ENCODE measurements at places on chromosomes 4 and X.

DNA sequence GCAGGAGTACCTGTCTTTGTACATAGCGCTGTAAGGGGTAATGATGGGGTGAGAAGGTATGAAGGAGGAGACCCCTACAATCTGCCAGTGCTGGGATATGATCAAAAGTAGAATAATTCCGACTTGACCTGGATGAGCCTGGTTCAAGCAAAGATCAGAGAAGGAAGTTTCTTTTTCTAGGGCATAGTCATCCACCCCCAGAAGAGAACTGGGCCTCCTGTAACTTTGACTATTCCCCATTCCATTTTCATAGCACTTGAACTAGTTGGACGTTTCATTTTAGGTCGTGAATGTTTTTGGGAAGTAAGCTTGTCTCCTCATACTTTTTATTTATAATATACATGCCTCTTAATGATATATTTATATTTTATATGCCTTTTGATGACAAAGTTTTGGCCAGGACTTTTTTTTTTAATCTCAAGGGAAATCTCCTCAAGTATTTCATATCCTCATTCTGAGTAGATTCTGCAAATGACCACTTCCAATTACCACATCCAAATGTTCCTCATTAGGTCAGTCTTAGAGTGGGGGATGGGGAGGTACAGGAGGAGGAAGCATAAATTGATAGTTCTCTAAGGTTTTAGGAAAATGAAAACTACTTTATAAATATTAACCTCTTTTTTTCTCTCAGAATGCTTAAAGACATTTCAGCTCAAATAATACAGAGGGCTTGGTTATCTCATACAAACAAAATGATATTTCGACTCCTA lies 3.5 kb downstream of the CXorf58 start:
- no peak for DNase-seq

DNA sequence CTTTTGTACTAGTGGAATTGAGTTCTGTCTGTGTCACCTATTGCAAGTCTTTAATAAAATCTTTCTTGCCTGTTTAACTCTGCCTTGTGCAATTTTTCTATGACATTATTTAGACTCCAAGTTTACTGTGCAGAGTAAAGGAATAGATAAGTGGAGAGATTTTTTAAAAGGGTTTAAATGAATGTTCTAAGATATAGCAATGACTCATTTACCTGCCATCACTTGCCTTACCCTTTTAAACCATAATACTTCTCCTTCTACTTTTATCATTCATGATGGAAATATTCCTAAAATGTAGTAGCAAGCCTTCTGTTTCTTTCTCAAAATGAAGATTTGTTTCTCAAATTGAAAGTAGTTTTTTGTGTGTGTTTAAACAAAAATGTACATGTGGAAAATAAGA lies 782.8 kb upstream of the MAGEB2 start:
- no peak for DNase-seq

DNA sequence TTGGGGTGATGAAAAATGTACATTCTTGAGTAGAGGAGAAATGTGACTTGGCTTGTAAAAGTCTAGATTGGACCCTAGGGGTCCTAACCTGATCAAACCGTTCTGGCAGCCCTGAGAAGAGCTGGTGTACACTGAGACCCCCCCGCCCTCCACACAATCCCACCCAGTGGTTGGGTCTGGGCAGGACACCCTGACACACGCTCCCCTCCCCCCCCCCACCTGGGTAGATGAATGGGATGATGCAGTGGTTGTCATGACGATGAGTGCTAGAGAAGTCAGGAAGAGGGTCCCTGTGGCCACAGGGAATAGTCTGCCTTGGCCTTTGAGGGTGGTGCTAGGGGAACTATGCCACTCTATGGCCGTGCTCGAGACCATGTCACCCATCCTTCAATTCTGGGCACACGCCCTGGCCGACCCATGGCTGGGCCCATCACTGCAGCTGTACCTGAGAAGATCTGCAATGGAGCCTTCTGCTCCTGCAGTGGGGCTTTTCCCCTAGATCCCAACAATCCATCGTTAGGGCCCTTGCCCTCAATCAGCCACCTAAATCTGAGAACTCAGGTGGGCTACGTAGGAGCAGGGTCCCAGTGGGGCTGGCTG lies 4.4 kb downstream of the CDK16 start:
- no peak for DNase-seq

DNA sequence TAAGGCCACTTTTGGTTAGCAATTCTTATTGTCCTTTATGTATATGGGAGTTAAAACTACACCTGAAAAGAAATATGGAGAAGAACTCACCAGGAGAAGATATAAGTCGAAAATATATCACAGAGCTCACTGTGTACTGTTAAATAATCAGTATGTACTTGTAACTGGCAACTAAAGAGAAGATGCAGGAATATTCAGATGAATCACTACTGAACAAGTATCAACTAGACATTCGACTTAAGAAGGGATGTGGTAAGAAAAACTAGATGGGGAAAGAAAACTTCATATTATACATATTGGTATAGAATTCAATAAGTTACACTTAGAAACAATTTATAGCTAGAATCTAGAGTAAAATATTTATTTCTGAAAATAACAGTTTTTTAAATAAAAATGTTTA lies 230.0 kb downstream of the CAMK2D start:
- no peak for DNase-seq

DNA sequence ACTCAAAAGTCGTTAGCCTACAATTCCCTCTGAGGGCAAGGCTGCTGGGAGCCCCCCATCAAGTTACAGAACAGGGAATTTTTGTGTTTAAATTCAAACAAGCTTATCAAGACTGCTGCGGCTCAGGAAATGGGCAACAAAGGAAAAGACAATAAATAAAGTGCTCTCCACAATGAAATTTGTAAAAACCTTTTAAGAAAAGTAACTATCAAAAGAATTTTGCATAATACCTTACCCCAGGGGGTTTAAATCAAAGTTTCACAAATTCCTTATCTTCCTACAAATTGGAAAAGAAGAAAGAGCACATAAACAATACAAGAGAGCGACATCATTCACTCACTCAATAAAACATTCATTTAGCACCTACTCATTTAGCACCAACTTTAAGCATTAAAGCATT lies 97.9 kb upstream of the CCDC160 start:
- DNase-seq: no peak

GRCh38 chr4:104643805-104644204 lies 149.1 kb upstream of the CXXC4 start:
- no peak for DNase-seq

DNA sequence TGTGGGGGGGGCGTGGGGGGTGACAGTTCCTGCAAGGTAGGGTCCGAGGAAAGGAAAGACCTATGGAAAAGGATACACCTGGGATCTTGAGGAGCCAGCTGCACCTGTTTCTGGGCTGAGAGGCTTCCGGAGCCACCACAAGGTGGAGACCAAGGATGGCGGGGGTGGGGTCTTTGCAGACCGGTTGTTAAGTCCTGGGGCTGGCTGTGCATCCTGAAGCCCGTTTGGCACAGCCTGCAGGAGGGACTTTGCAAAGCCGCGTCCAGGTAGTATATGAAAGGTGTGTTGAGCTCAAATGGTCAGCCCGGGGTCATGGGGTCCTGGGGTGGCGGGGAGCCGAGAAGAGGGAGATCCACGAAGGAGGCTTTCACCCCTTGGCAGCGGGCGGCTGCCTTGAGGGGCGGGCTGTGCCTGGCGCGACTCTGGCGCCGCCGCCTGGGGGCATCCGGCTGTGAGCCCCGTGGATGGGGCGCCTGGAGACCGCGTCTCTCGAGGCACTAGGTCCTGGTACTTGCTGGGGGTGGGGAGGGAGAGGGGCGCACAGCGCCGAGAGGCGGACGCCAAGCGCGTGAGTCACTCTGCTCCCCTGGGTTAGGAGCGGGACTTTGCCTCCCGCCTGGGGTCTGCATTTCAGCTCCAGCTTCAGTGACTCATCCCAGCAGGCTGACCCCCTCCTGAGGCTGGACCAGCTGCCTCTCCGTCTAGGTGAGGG lies 58.2 kb upstream of the DYNLT3 start:
- DNase-seq: no peak
